ENCODE measurements at places on chromosomes 5 and 9.

GRCh38 chr9:117088786-117089185, 326.1 kb downstream of the ASTN2 start:
- DNase-seq: no peak

DNA sequence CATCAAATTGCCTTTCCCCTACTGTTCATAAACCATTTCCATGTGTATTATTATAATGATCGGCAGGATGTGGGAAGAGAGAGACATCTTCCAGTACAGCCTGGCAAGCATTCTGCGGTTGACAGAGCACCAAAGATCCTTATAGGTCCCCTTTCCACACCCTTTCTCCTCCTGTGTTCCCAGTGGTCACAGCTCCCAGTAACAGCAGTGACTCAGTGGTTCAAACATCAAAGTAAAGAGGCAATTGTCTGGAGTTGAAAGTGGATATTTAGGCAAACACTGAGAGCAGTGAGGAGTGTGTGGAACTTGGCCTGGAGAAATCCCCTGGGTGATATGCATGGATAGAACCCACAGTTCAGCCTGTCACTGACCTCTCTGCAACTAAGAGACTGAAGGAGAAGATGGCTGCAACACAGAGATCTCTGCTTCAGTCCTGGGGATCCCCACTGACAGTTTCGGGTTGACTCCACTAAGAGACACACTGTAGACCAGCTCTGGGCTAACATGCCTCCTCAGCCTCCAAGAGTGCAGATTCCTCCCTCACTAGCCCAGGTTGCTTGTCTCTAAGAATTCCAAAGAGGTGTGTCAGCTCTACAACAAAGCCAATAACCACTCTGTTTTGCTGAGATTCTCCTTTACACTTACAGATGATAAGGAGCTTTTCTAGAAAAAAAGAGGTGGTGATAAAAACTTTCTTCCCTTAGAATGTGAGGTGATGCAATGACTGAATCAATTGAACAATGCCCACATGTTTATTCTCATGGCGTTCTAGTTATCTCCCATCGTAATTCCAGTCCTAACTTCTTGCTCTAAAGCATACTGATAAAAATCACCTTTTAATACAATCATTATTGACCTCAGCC, 94.4 kb upstream of the IL6ST start:
- no peak for DNase-seq

- DNase-seq: no peak
Observed at GRCh38 chr5:14364576-14365472, 216.8 kb upstream of the OTULINL start.

GRCh38 chr5:143263272-143263810, 140.1 kb downstream of the NR3C1 start:
- DNase-seq: no peak

- no peak for DNase-seq
Observed at GRCh38 chr5:139668924-139669661, 20.9 kb downstream of the CXXC5 start.

DNA sequence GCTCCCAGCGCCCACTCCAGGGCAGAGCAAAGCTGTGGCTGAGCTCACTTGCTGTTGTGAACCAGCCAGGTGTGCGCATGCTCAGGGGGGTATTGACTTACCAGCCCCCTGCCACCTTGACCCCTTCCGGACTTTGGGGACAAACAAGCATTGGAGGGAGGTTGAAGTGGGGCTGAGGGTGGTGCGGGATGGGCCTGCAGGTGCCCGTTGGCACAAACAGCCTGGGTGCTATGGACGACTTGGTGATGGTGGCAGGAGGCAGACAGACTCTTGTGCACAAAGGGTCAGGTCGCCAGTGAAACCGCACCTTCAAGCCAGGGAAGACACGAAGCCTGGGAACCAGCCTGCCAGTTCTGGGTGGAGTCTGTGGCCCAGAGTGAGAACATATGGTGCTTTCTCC, 858.5 kb upstream of the PTPRD start:
- DNase-seq: no peak

DNA sequence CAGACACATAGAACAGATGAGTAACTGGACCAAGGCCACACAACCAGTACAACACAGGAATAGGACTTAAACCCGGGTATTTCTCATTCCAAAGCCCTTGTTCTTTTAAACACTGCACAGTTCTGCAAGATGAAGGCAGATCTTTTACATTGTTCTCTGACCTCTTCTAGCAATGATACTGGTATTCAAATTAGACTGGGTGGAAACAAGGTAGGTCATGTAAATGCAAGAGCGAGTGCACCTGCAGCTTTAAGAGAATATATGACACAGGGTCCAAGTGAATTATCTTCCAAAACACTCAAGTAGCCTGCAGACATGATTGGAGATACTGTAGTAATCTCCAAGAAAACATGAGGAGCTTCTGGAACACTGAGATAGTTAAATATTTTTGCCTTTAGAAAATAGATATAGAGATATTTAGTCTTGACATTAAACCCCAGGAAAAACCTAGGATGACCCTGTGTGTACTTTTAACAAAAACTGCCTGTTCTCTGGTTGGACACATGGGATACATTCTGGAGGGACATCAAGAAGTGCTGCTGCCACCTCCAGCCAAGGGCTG, 130.6 kb upstream of the EPB41L4A start:
- no peak for DNase-seq
